ENCODE measurements at places on chromosomes 6 and 20.
A peak's percentile ranks its signal among the peaks of the same experiment; 100 is the strongest.

DNA sequence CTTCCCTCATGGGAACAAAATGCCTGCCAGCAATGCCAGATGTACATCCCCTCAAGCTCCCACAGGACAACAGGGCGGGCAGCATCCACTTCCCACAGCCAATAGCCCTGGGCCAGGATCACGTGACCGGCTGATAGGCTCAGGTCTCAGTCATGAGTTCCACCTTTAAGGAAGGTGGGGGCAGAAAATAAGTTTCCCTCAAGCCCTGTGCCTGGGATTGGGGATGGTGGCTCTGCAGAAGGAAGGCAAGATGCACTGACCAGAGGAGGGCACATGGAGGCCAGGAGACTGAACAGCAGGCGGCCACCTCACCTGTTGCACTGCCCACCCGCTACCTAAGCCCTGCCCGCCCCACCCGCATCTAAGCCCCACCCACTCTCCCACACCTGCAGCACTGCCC lies 149.1 kb downstream of the BMP7 start:
- peak; percentile 37 for DNase-seq

DNA sequence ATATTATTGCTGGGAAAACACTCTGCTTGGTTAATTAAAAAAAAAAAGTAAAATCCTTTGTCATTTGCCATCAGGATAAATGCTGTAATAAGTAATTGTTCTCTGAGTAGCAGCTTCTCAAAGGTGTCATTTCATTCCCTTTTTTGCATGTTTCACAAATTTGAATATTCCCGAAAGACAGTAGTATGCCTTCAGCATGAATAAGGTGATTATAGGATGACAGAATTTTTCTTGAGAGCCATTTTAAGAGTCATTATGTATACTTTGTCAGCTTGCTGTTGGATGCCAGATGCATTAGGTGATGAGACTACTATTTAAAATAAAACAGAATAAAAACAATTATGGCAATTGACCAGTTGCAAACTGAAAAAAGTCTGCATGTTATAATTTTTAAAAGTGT lies 200.7 kb downstream of the HDGFL1 start:
- DNase-seq = no peak

DNA sequence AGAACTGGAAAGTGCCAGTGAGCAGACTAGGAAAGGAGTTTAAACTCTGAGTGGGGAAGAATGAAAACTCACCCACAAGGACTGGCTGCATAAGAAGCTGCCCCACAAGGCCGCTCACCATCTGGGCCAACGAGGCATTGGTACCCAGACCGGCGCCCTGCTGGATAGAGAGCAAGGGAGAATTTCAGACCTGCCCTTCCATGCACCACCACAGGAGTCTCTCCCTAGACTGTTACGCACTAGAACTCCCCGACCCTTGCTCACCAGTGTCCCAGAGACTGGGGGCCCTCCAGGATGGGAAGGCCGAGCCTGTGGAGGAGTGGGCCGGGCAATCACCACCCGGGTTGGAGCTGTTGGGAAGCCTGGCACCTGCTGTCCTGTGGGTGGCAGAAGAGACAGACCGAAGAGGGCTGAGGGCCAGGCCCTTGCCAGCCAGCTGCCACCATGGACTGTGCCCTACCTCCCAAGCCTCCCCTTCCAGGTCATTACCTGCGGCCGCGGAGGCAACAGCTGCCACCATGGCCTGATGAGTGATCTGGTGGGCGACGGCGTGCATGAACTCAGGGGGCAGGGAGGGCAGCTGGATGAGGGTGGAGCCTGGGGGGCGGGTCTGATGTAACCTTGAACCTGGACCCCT lies 8.5 kb downstream of the BAG6 start:
- no peak for DNase-seq

GRCh38 chr6:104356197-104356596 lies 503.5 kb downstream of the HACE1 start:
- DNase-seq = no peak

- DNase-seq = no peak
Observed at GRCh38 chr20:64226686-64227580, 28.6 kb upstream of the PCMTD2 start.

DNA sequence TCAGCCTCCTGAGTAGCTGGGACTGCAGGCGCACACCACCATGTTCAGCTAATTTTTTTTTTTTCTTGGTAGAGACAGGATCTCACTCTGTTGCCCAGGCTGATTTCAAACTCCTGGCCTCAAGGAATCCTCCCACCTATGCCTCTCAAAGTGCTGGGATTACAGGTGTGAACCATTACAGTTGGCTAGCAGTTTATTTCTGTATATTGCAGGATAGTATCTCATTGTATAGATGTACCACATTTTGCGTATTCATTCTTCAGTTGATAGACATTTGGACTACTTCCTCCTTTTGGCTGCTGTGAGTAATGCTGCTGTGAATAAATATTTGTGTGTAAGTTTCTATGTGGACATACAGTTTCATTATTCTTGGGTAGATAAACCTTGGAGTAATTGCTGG lies 32.9 kb downstream of the ASXL1 start:
- no peak for DNase-seq

DNA sequence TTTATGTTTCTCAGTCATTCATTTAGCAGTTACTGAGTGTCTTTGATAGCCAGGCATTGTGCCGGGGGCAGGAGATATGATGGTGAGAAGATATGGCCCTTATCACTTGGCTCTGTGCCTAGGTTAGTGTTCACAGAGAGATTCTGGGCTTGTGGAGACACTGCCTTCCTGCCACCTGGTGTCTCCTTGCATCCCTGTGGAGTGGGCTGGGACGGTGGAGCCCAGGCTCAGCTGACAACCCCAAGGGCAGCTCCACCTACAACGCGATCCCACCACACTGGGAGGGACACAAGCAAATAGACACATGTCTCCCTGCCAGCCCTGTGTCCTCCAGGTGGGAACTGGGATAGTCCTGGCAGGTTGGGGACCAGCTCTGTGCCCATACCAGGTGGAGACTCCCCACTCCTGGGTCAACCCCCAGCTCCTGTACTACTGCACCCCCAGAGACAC lies 30.3 kb upstream of the VEGFA start:
- no peak for DNase-seq

DNA sequence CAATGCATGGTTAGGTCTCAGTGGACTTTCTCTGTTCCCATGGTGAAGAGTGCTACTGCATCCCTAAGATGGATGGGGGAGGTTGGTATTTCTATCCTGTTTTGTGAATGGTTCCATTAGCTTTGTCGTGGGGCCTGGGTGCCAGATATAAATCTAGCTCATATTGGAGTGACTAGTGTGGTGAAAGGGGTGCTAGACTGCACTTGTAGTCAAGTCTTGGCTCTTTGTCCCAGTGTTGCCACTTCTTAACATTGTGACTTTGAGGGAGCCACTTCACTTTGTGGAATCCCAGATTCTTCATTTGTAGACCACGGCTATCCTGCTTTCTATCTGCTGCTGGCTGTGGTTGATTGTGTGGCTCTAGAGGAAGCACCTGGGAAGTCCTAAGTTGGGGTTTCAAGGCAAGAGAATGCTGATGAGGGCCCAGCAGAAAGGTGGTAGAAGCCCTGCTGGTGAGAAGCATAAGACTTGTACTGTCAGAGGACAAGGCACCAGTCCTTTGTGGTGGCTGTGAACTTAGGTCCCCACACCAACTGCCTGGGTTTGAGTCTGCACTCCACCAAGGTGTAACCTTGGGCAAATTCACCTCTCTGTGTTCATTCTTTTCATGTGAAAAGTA lies 44.1 kb downstream of the VAPB start:
- DNase-seq = no peak

DNA sequence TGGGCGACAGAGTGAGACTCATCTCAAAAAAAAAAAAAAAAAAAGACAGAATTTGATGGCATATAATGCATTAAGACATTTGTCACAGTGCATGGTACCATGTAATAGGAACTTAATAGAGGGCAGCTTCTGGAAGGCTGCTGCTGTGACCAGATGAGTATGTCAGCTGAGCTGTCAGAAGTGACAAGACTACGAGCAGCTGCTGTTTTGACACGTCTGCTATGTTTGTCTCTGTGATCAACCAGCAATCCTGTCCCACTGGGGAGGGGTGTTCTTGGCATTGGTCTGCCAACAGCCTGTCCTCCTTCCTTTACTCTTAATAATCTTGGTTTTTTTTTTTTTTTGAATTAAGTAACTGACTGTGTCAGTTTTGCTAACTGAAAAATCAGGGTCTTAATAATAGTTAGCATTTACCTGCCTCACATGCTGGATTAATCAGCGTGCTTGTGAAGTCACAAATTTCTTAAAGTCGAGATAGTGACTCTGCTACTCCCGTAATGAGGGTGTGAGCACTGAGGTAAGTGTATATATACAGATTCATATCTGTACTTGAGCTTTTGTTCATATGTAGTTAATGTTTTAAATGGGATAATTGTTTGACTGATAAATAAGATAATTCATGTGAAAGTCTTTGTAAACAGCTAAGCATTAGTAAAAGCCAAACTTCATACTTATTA lies 152.4 kb downstream of the BMP2 start:
- DNase-seq = no peak
